ENCODE measurements at places on chromosomes 16 and 17.
A peak's percentile ranks its signal among the peaks of the same experiment; 100 is the strongest.

DNA sequence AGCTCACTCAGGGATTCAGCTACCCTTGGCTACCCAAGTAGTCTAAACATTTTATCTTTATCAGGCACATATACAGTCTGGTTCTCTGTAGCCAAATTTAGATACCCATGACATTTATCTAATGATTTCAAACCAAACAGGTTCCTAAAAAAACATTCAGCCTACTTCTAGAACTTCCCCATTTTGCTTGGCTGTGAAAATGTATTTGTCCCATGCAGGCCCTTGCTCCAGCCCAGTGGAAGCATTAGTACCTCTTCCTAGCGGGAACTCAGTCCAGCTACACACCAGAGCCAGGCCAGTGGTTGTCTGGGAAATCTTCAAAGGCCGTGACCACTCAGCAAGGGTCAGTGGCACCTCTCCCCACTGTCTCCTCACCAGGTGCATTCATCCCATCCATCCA is 26.2 kb upstream of the NAGLU start:
- DNase-seq: no peak

DNA sequence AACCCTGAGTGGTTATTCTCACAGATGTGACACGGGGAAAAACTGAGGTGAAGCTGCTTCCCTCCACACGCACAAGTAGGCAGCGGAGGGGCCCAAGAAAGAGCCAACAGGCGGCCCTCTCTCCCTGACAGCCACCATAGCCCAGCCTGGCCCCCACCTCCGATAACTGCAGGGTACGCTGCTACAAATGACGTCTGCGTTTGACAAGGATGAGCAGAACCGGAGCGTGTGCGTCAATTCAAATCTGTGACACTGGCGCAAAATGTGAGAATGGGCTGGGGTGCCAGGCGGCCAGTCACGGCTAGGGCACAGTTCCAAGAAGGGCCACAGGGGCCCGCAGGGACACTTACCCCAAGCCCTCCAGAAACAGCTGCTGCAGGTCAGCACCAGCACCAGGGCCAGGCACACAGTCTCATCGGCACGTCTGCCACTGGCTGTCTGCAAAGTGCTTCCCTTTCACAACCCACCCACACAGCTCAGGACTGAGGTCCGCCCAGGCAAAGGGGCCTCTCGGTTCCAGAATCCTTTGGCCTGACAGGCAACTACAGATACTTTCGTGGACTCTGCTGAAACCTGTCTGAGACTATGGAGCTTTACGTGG is 14.4 kb downstream of the AXIN1 start:
- DNase-seq: no peak

- DNase-seq: no peak
Measured at GRCh38 chr17:44232061-44232460, 12.6 kb upstream of the UBTF start.

GRCh38 chr17:77087650-77088454 is 52.9 kb upstream of the SEC14L1 start:
- no peak for DNase-seq

- no peak for DNase-seq
Measured at GRCh38 chr16:11560701-11561453, 25.8 kb downstream of the LITAF start.

GRCh38 chr16:89110641-89111040 is 17.0 kb downstream of the ACSF3 start:
- DNase-seq: no peak

DNA sequence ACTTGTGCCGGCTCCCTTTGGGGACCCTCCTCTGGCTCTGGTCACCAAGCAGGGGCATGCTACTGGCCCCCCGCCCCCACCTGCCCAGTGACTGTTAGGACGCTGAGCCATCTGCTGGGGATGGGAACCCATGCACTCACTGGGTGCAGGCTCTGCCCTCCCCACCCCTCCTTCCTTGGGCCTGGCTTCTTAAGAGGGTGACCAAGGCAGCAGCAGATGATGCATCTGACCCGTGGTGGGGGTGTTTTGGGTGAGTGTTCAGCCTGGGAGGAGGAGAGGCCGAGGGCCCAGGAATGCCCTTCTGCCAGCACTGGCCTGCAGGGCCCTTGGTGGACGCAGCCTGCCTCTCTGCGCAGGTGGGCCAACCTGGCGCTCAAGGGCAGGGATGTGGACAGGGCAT is 19.2 kb upstream of the MTSS2 start:
- no peak for DNase-seq

DNA sequence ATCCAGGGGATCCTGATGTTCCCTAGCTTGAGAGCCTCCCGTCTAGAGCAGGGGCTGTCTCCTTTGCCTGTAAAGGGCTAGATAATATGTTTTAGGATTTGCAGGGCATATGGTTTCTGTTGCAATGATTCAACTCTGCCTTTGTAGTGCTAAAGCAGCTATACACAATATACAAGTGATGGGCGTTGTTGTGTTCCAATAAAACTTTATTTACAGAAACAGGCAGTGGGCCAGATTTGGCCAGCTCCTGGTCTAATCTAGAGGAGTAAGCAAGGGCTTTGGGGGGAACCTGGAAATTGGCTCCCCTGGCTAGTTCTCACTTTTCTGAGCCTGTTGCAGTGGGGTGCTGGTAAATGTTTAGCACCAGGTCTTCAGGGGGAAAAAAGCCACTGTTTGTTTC is 13.8 kb downstream of the WWOX start:
- DNase-seq: no peak

DNA sequence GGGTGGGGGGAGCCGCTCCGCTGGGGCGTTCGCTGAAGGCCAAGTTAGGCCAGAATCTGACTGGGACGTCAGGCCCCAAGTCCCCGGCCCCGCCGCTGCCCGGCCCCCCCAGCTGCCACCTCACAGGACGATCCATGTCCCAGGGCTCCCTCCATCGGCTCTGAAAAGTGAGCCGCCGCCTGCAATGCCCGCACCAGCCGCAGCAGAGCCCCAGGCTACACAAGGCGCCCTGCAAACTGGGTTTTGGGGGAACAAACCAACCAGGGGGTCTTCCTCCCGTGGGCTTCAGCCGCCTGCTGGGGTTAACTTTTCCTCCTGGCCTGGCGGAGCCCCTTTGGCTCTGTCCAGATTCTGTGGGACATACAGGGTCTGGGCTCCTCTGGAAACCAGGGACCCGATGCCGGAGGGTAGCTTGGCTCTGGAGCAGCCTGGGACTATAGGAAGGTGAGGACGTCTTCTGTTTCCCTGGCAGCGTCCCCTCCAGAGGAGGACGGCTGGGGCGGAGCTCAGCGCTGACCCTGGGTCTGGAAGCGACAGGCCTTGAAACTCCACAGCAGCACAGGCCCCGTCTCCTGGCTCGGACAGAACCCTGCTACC is 835 bp downstream of the NME4 start:
- peak; percentile 14 for DNase-seq

DNA sequence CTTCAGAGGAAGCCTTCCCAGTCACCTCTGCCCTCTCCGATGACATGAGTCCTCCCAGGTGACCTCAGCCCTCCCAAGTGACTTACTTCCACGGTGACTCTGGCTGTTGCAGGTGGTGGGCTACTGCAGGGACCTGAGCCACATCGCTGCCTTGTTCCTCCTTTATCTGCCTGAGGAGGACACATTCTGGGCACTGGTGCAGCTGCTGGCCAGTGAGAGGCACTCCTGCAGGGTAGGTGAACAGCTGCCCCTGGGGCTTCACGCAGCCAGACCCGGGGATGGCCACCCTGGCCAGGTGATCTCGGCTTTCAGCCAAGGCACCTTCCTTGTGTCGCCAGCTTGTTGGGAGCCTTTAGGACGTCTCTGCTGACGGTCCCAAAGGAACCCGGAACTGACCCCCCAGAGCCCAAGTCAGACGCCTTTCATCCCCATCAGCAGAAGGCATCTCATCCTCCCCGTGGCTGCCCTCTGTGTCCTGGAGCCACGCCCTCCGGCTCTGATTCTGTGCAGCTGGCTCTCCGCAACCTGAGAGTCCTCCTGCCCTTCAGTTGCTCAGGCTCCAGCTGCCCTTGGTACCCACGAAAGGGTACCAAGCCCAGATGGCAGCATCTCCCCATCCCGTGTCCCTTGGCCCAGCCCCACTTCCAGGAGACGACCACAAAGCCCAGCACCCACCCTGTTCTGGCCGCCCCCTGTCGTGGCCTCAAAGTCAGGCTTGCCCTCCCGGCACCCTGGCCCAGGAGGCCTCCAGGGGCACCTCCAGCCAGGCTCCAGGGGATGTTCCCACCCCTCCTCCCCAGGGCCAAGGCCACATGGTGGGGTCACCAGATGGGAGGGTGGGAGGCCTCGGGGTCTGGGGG is 81.7 kb downstream of the GOSR1 start:
- DNase-seq: no peak

- no peak for DNase-seq
Measured at GRCh38 chr16:66365651-66366050, 840 bp upstream of the CDH5 start.

GRCh38 chr16:67549240-67549639 is 13.1 kb upstream of the CTCF start:
- no peak for DNase-seq

DNA sequence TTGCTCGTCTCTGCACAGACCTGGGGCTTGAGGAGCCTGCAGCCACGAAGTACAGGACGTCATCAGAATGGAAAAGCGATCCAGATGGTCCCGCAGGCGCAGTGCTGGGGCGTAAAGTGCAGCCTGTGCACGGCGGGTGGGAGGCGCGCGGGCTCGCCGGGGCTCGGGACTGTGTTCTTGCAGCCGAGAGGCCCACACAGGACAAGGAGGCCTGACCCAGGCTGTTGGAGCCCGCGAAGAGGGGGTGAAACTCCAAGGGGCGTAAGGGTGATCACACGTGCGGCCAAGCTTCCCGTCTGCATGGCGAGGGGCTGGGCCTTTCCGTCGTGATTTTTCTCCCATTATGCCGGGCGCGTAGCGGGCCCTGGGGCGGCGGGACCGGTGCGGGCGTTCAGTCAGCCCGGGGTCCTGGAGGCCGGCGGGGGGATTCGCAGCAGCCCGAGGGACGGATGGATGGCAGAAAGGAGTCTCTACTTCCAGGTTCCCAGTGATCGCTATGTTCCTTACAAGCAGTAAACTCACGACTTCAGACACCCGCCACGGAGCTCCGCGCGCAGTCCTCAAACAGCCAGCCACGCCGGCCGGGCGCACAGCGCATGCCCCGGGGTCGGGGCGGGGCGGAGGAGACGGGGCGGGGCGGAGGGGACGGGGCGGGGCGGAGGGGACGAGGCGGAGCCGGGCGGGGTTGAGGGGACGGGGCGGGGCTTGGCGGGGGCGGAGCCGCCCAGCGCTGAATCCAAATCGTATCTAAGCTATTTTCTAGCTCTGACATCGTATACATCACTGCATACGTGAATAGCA is 141.0 kb upstream of the KCNJ18 start:
- DNase-seq: peak; percentile 45

DNA sequence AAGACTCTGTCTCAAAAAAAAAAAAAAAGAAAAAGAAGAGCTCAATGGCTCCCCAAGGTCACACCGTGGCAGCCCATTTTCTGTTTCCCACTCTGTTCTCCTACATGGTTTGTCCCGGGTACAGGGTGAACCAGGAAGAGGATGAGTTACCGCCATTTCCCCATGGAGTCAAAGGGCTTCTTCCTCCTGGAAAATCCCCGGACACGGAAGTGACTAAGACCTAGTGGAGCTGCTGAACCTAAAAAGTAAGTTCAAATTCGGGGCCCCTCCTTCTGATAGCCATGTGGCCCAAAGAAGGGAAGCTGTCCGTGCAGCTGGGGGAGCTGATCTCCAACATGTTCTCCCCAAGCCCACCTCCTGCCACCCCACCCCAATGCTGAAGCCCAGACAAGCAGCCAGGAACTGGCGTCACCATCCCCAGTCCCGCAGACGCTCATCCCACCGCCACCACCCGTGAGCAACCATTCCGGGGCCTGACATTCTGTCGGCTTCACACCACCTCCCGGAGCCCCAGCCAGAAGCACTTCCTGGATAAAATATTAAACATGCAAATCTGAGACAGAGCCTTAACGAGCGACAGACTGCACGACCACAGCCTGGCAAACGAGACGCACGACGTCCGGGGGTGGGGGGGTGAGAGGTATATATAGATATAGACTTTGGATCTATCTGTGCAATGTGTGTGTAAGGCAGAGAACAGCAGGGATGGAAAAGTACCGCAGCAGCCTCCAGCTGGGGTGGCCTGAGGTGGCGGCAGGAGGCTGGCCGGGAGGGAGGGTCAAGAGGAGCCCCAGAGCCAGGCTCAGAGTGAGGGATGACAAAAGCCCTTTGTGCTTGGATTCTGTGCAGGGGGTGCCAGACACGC is 17.6 kb downstream of the EPOP start:
- DNase-seq: no peak

DNA sequence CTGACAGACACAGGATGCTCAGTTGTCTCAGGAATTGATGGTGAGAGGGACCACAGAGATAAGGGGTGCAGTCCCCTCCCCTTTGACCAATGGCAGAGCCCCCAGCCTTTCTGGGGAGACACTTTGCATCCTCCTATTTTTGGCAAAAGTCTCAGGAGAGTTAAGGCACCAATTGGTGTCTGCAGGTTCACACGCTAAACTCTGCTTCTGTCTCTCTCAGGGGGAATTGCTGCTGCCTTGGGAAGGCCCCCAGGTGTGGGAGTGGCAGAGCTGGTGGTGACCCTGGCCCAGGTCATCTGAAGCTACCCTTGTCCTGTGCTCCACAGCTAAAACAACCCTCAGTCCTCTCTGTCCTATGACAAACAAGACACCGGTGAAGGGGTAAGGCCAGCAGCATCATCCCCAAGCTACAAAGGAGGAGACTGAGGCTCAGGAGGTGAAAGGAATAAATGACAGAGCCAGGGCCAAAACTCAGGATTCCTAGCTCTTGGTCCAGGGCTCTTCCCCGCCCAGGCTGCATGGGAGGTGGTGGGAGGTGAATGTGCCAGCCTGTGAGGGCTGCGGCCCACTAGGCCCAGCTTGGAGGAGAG is 20.3 kb downstream of the OSBPL7 start:
- DNase-seq: no peak

- DNase-seq: no peak
Measured at GRCh38 chr16:89409161-89409711, 81.1 kb downstream of the ANKRD11 start.

- DNase-seq: no peak
Measured at GRCh38 chr16:85697431-85697830, 8.7 kb upstream of the GINS2 start.

DNA sequence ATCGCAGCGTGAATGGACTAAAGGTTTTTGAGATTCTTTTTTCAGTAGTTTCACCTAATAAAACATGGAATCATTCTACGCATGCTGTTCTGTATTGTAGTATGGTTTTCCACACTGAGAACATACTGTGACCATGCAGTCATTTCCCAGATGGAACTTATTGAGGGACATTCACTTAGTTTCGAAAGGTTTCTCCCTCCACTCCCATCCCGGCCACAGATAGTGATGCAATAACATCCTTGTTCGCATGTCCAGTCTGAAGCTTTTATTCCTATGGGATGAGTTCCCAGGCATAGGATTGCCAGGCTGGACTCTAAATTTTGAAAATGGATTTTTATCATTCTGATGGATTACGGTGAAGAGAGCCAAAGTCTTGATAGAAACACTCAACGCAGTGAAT is 420.4 kb downstream of the WWOX start:
- no peak for DNase-seq
